ENCODE measurements at places on chromosomes 4 and X.

- DNase-seq, result no peak
Measured at GRCh38 chrX:131728295-131729145, 184.6 kb downstream of the OR13H1 start.

DNA sequence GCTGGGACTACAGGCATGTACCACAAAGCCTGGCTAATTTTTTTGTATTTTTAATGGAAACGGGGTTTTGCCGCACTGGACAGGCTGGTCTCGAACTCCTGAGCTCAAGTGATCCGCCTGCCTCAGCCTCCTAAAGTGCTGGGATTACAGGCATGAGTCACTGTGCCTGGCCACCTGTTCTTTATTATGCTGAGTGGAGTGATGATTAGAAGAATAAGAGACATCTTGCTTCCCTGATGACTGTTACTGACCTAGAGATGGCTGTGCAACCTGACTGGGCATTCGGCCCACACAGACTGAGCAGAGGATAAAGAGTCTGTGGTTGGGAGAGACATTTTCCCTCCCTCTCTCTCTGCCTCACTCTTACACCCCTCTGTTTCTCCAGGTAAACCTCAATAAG is 56.7 kb downstream of the SPINK2 start:
- DNase-seq, result no peak

- no peak for DNase-seq
Measured at GRCh38 chrX:2466876-2467656, 33.7 kb downstream of the DHRSX start.

GRCh38 chr4:182394181-182394580 is 151.0 kb downstream of the TENM3 start:
- no peak for DNase-seq

GRCh38 chrX:75986976-75987375 is 185.9 kb upstream of the PBDC1 start:
- no peak for DNase-seq

GRCh38 chr4:65635051-65635821 is 35.1 kb downstream of the EPHA5 start:
- no peak for DNase-seq

- no peak for DNase-seq
Measured at GRCh38 chr4:19806865-19807264, 444.8 kb upstream of the SLIT2 start.

DNA sequence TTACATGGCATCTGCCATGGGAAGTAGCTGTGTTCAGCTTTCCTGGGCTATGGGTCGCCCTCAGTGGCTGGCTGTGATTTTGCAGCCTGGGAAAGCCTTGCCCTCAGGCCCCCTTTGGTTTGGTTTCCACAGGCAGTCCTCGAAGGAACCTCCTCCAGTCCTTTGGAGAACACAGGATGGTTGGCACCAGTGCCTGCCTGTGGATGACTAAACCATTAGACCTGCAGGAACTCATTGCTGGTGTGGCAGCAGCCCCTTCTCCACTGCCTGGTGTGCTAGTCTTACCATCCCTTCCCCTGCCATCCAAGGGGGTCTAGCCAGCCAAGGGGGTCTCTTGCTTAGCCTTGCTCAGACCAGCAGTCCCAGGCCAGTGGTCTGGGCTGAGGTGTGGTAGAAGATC is 71.4 kb upstream of the PJA1 start:
- no peak for DNase-seq

GRCh38 chr4:181933471-181933870 is 309.7 kb upstream of the TENM3 start:
- DNase-seq, result no peak

DNA sequence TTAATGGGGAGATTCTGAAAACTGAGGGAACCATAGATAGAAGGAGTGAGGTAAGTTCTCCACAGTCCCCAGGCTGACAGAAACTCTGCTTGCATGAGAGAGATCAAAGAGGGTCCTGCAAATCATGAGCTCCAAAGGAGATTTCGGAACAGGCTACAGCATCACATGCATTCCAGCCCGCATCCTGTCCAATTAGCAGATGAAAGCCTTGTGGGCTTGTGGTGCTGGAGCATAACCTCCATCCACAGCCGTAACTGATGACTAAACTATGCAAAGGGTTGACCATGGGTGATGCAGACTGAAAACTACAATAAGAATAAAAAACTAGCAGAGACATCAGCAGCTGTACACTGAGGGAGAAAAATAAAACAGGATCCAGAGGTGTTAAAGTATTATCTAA is 654.5 kb downstream of the TLL1 start:
- no peak for DNase-seq

- DNase-seq, result no peak
Measured at GRCh38 chr4:86965019-86965976, 30.5 kb downstream of the AFF1 start.

- DNase-seq, result no peak
Measured at GRCh38 chr4:151865312-151865711, 104.5 kb upstream of the GATB start.

DNA sequence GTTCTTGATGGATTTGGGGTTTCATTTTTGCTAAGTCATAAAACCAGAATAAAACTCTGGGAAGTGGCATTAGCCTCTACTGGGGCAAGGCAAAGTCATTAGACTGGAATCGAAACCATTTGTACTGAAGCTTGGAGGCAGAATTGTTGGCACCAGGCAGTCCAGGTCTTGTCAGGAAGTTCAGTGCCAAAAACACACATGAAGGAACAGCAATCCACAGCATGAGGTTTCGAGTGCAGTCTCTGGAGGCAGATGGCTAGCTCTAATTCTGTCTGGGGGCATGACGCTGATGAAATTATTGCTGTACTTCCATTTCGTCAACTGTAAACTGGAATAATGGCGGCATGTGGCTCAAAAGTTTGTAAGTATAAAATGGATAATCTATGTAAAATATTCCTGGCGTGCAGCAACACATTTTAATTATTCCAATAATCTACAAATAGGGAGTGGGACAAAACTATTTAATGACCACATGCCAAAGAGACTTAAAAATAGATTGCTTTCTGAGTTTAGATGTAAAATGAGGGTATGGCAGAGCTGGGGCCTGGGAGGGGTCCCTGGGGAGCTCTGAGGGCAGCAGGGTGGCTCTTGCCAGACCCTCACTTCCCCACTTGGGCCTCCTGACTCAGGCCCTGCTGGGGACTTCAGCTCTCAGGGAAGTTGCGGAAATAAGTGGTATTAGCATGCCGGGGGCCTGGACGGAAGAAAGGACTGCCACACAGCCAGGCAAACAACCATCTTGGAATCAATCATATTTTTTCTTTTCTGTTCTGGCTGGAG is 18.8 kb upstream of the CENPU start:
- no peak for DNase-seq

- no peak for DNase-seq
Measured at GRCh38 chr4:172857026-172857425, 311.6 kb upstream of the GALNT7 start.

- DNase-seq, result no peak
Measured at GRCh38 chrX:123339221-123339905, 155.3 kb downstream of the GRIA3 start.

DNA sequence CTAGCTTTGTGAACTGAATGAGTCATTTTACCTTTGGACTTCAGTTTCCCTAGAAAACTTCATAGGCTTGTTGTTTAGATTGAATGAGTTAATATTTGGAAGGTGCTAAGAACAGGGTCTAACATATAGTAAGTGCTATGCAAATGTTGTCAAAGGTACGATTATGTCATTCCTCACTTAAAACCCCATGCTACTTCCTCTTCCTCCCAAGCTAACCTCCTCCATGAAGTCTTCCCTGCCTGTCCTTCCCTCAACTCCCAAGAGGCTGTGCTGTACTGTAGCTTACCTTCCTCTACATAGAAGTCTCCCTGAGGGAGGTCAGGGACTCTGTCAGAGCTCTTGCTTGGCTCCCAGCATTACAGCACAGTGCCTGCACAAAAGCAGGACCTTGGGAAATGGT is 103.4 kb upstream of the PJA1 start:
- no peak for DNase-seq
